ENCODE measurements at places on chromosomes 7 and 10.

GRCh38 chr7:94434042-94434441 is 39.3 kb downstream of the COL1A2 start:
- no peak for DNase-seq

DNA sequence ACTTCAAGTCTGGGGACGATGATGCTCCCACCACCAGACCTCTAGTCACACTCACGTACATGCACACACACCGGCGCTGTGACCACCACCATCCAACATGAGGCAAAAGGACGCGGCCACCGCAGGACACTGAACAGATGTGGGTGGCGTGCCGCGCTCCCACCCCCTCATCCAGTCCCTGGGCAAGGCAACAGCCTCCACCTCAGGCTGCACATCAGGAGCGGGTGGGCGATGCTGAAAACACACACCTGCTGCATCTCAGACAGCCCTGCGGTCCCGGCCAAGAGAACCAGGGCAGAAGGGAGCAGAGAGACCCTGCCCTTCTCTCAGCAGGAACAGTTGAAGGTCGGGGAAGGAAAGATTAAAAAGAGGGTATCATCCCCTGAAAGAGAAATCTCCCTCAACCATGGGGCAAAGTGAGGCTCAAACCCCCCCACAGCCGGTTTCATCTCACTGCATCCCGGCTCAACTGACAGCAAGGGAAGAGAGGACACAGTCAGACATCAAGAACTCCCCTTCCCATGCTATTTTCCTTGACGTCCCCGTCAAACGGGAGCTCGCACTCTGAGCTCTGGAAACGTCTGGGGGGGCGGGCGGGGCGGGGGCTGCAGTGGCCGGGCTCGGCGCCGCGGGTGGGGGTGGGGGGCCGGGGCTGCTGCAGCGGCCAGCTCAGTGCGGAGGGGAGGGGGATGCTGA is 1.1 kb downstream of the CAMK2G start:
- DNase-seq = no peak

GRCh38 chr10:126598009-126598408 is 72.5 kb downstream of the C10orf90 start:
- DNase-seq = no peak

- no peak for DNase-seq
These were observed 341.0 kb upstream of the ZMIZ1 start for GRCh38 chr10:78727728-78728127.

DNA sequence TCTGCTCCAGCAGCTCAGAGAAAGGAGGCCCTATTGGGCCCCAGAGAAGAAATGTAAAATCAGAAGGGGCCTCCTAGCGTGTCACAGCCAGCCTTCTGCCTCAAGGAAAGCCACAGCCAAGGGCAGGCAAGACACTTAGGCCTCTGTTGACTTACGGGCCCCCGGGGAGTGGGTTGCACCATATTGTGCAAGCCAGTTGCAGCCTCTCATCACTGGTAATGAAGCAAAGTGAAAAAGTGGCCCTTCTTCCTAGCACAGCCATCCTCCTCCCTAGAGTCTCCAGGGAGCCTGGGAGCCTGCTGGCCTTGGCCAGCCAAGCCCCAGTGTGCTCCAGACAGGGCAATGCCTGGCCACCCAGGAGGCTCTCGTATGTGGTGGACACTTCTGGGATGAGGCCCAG is 56.2 kb upstream of the GDF10 start:
- no peak for DNase-seq

DNA sequence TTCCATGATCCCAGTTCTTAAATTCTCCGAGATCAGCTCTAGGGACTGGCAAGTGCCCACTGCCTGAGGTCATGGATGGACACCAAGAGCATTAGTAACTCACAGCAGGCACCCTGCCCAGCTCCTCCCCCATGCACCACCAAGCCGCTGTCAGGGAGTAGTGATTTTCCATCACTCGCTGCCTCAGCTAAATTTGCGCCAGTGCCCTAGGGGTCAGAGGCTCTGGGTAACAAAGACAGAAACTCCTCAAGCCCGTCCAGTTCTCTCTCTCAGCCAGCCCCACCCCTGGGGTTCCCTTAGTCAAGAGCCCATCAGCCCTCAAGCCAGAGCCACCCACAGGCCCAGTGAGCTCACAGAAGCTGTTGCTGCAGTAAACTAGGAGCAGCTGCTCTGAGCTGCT is 30.0 kb downstream of the PAX2 start:
- no peak for DNase-seq

GRCh38 chr7:138245216-138245615 is 169.0 kb downstream of the AKR1D1 start:
- no peak for DNase-seq

GRCh38 chr10:18610517-18610916 is 40.9 kb downstream of the NSUN6 start:
- no peak for DNase-seq

GRCh38 chr7:4797858-4798705 is 22.7 kb downstream of the AP5Z1 start:
- no peak for DNase-seq

GRCh38 chr7:74061840-74062539 is 21.6 kb upstream of the LIMK1 start:
- DNase-seq = no peak

DNA sequence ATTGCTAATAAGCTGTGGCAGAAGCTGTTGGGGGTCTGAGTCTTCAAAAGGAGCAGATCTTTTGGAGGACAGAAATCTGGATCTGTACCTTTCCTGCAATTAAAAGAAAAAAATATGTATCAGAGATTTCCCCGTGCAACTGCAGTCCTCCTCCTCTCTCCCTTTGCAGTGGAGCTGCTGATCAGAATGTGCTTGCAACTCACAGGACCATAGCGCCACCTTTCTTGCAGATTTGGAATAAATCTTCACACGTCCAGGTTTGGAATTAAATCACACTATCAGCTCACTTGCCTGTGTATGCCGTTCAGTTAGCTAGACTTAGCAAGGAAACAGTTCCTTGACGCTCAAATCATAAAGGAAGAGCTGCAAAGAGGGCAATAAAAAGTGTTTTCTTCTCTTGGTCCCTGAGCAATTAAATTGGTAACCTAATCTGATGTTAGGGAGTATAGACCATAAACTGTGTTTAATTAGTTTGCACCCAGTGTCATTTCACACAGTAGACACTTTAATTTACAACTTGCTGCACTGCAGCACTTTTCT is 77.4 kb downstream of the PON1 start:
- no peak for DNase-seq

- DNase-seq = no peak
These were observed 7.1 kb upstream of the CPA5 start for GRCh38 chr7:130337410-130337971.

DNA sequence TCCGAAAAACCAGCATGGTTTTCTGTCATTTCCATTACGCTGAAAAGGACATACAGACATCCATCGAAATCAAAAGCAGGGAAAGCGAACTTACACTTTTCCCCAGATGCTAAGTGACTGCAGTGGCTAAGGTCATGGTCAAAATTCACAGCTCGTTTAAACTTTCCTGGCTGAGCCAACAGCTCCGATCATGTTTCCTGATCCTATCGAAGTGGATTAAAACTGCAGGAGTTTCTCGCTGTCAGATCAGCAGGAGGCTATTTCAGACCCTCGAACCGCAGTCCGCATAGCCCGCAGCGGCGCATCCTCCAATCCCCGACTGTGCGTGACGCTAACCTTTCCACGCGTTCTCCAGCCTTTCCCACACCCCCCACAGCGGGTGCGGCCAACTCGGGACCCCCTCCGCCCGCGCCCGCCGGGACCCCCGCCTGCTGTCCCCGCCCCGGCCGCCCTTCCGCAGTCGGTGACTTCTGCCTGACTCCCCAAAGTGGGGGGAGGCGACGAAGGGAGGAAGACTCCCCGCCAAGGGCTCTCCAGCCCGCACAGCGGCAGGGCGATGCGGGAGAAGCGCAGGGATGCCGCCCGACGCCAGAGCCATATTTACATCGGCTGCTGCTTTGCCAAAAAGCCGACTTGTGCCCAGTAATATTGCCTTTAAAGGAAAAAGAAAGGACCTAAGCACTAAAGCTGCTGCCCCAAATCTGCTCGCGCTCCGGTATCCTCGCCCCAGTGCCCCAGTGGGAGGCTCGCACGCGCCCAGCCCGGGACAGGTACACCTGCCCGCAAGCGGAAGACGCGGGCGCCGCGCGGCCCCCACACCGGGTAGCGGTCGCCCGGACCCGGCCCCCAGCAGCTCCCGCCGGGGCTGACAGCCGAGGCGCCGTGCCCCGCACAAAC is 1.2 kb downstream of the PIP4K2A start:
- no peak for DNase-seq

DNA sequence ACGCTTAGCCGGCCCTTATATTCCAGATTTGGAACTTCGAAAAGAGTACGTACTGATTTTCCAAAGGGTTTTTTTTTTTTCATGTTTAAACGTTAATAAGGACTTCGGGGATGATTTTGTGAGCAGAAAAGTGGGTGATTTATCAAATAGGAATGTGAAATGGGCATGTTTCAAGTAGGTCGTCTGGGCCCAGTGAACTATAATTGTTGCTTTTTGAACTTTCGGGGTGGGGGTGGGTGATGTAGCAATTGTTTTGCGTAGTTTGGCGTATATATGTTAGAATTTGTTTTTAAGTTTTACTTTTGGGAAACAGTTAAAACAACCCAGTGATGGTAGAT is 299 bp upstream of the PBLD start:
- DNase-seq = no peak

- DNase-seq = no peak
These were observed 1.4 kb downstream of the KBTBD2 start for GRCh38 chr7:32890010-32890792.

DNA sequence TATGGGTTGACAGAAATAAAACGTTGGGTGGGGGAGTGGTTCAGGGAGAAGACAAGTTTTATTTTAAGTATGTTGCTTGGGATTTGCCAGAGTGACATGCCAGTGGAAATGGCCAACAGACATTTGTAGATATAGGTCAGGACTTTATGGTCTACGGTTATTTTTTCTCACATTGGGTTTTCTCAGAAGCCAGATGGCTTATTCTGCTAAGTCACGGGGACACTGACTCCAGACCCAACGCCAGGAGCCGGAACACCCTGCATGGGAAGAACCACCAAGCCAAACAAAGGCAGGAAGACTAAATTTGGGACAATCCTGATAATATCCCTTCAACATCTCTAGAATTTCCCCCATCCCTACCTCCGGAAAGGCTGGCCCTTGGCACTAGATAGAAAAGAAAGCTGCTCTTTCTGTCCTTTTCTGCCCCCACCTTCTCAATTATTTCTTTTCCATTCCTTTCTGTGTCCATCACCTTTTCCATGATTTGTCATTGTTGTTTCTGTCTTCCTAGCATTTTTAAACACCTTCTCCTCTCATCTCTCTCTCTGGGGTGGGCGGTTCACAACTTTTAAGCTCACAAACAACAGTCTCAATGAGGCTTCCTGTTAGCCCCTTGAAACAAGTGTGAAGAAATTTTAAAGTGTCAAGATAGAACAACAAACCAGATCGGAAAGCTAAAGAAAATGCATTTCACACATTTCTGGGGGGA is 44.7 kb downstream of the TBXAS1 start:
- DNase-seq = no peak

GRCh38 chr7:2212906-2213305 is 19.8 kb downstream of the MAD1L1 start:
- no peak for DNase-seq

- DNase-seq = no peak
These were observed 566.4 kb downstream of the GFRA1 start for GRCh38 chr10:115706488-115707076.

DNA sequence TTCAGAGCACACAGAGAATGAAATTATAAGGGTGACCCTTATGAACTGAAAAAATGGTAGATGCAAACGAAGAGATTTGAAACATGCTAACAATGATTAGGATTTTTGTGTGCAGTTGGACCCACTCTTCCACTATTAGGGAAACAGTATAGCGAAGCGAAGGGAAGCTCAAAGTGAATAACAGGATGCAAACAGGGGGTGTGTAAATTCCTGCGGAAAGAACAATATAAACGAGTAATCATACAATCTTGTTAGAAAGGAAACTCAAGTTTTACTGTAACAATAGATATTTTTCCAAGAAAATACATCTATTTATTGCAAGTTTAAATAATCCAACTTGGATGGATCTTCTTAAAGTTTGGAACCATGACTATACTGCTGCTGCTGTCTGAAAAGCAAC is 14.7 kb downstream of the AHR start:
- DNase-seq = no peak

GRCh38 chr7:18708204-18708603 is 212.7 kb downstream of the HDAC9 start:
- DNase-seq = no peak

DNA sequence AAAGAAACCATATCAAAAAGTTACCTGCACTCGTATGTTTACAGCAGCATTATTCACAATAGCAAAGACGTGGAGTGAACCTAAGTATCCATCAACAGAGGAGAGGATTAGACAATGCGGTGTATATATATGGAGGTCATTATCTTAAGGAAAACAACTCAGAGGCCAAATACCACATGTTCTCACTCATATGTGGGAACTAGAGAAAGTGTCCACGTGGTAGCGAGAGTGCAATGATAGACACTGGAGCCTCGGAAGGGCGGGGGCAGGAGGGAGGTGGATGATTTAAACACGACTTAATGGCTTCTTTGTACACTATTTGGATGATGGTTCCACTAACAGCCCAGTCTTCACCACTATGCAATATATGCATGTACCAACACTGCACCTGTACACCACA is 40.1 kb upstream of the RNF32 start:
- DNase-seq = no peak

GRCh38 chr10:110414548-110415309 is 83.0 kb upstream of the DUSP5 start:
- no peak for DNase-seq

GRCh38 chr7:28083998-28084985 is 96.3 kb downstream of the JAZF1 start:
- DNase-seq = no peak

- no peak for DNase-seq
These were observed 128.6 kb downstream of the TRRAP start for GRCh38 chr7:99006739-99007424.

- DNase-seq = no peak
These were observed 286.8 kb downstream of the SKIDA1 start for GRCh38 chr10:21238717-21239116.

GRCh38 chr10:16470747-16471146 is 33.9 kb downstream of the PTER start:
- no peak for DNase-seq

GRCh38 chr10:74677951-74678350 is 148.4 kb upstream of the KAT6B start:
- DNase-seq = no peak

GRCh38 chr7:119931230-119931824 is 341.6 kb upstream of the KCND2 start:
- DNase-seq = no peak

GRCh38 chr10:119724593-119725516 is 995 bp upstream of the INPP5F start:
- no peak for DNase-seq

DNA sequence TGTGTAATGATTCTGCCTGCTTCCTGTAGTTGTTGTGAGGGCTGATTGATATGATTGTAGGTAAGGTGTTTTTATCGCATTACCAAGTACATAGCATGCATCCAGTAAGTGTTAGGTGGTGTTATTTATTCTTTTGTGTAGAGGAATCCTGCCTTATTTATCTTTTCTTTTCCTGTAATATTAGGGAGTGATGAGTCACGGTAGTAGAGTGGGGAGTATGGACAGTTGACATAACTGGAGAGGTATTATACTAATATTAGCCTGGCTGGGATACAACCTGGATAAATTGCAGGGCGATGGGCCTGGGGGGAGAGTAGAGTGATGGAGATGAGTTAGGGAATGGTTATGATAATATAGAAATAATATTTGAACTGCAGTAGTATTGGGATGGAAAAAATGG is 9.8 kb downstream of the SDK1 start:
- no peak for DNase-seq
